Caudate nucleus (tissue), 63 donors: ENCODE measurements at places on chromosomes 11 and 22.

- DNase-seq = no peak
Measured at GRCh38 chr11:30465623-30466022, 120.5 kb downstream of the MPPED2 start.

- no peak for DNase-seq
Measured at GRCh38 chr22:32318361-32318760, 39.3 kb upstream of the RFPL3 start.

- DNase-seq = no peak
Measured at GRCh38 chr22:29328566-29329500, 13.3 kb upstream of the RASL10A start.

DNA sequence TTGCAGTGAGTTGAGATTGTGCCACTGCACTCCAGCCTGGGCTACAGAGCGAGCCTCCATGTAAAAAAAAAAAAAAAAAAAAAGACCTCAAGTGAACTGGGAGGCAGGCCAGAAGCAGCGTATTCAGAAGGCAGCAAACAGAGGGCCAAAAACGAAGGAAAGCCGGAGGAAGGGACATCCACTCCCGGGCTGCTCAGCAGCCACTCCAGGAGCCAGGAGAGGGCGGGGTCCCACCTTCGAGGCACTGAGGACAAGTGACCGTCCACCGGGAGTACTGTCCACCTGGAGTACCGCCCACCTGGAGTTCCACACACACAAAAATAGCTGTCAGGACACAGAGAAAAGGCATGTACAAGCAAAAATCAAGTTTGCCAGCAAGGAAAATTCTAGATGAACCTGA lies 5.5 kb downstream of the TOLLIP start:
- DNase-seq = no peak

DNA sequence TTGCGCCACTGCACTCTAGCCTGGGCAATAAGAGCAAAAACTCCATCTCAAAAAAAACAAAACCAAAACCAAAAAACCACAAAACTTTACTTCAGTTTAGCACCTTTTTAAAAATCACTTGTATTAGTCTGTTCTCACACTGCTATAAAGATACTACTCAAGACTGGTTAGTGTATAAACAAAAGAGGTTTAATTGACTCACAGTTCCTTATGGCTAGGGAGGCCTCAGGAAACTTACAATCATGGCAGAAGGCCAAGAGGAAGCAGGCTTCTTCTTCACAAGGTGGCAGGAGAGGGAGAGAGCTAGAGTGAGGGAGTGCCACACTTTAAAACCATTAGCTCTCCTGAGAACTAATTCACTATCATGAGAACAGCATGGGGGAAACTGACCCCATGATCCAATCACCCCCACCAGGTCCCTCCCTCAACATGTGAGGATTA lies 261.3 kb downstream of the TMEM135 start:
- no peak for DNase-seq

DNA sequence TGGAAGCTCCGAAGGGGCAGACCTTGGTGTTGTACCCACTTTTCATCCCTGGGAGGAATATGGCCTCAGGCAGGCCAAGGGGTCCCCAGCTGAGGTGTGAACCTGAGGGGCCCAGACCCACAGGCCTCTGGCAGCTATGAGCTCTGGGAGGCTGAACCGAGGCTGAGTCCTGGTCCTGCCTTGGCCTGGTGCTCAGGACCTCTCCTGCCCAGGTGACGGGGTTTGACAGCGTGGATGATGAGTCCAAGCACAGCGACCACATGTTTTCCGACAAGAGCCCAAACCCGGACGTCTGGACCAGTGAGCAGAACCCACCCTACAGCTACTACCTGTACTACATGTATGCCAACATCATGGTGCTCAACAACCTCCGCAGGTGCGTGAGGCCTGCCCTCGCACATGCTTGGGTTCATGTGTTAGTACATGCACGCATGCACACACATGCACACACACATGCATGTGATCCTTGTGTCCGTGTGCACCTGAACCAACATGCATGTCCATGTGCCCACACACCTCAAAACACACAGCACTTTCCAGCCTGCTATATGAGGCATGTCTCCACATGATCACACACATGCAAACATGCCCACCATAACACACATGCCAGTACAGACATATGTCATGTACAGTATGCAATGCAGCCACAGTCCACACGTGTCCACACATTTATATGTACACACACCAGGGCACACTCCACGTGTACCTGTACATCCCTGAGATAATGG lies 40.9 kb downstream of the RNF141 start:
- no peak for DNase-seq

GRCh38 chr22:38314933-38315822 lies 2.1 kb downstream of the CSNK1E start:
- no peak for DNase-seq

- peak; percentile 14 for DNase-seq
Measured at GRCh38 chr11:74702383-74703007, 28.7 kb downstream of the CHRDL2 start.

- no peak for DNase-seq
Measured at GRCh38 chr11:69357458-69358397, 63.8 kb downstream of the MYEOV start.
